Kidney epithelial cell (primary cell): ENCODE measurements at places on chromosomes 1 and 21. TPM values are rescaled to one million over a fixed set of nuclear protein-coding genes. Genes with fewer than 3 reads are reported as not detected.

Gene OR2T29
- total RNA-seq: not detected in 2 replicates

Gene SIK1
- 14.0 and 33.1 TPM in 2 replicates for total RNA-seq

DNA sequence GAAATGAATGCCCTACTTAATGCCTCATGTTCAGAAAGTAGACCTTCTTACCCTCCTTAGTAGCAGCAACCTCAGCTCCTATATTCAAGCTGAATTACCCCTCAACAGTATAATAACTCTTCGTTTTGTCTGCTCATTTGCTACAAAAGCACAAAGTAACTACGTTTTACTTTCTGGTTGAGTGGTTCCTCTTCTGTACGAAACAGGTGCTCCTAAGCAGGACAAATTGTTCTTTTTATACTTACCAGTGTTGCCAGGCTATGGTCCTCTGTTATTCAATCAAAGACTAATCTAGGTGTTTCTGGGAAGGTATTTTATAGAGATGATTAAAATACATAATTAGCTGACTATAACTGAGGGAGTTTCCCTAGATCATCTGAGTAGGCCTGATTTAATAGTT, 484.2 kb upstream of the ADAMTS5 start:
- no peak for DNase-seq

DNA sequence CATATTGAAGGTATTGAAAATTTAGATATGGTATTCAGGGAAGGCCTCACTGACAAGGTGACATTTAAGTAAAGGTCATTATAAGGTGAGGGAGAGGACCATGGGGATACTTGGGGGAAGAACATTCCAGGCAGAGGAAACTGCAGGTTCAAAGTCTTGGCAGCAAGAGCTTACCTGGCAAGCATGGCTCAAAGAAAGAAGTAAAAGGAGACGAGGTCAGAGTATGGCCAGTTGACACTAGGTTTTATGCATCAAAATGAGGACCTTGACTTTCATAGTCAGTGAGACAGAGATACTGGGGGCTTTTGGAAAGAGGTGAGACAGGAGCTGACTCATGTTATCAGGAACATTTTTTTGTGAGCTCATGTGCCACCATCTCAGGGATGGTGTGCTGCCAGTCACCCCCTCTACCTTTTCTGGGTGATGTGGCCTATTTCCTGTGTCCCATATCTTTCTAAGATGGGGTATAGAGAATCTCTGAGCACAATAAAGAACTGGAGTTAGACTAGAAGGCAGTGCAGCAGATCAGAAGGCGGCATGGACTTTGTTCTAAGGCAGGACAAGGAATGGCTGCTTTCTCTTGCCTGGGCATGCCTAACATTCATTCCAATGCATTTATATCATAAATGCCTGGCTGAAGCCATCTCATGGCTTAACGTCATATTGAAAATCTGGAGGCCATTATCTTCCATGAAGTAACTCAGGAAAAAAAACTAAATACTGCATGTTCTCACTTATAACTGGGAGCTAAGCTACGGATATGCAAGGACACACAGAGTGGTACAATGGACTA, 406.7 kb downstream of the NTNG1 start:
- no peak for DNase-seq

- DNase-seq: no peak
Observed at GRCh38 chr1:197928849-197929336, 11.7 kb downstream of the LHX9 start.

DNA sequence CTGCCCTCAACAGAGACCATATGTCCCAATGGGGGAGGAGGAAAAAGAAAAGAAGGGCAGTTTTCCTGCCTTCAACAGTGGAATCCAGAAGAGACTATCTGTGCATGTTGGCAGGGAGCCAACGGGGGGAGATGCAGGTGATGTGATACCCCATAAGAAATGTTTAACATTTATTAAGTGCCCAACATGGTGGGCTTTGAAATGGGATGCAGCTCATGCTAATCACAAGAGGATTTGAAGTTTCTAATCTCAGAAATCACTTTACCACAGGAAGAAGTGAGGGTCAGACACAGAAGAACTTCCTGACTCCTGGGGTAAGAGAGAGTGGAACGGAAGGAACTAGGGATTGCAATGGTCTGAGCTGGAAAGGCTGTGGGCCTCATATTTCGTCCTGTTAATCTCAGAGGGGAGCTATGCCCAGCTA, 16.2 kb downstream of the CSRP1 start:
- no peak for DNase-seq

GRCh38 chr1:234396092-234396491, 22.8 kb downstream of the COA6 start:
- DNase-seq: no peak

GRCh38 chr1:245054105-245054504, 100.7 kb upstream of the KIF26B start:
- no peak for DNase-seq

DNA sequence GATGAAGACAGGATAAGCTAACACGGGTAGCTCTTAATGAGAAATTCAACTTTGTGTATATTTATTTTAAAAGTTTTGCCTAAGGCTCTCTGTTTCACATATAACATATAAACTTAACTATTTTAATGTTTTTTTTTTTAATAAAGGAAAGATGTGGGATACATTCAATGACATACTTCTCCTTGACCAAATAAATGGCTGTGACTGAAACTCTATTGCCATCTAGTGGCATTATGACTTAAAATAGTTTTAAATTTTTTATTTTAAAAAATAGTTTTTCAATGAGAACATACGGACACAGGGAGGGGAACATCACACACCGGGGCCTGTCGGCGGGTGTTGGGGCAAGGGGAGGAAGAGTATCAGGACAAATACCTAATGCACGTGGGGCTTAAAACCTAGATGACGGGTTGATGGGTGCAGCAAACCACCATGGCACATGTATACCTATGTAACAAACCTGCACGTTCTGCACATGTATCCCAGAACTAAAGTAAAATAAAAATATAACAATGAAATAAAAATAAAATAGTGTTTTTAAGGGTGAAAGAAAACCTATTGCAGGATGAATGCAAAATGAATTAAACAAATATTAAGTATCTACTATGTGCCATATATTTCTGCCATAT, 83.4 kb downstream of the LYST start:
- DNase-seq: peak; percentile 2

DNA sequence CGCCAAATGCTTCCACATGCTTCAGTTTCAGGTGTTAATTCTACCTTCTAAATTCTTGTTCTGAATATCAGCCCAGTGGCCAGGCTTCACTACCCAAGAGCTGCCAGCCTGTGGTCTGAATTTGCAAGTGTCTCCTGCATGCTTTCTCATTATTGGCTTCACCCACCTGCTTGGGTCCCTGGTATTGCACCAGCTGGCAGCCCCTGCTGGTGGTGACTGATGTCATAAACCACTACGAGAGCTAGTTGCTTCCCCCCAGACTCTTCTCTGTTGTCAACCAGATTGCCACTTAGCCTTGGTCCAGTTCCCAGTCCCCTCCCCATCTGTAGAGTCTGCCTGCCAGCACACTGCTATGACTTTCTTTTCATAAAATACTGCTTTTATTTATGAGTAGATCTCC, 197.7 kb upstream of the DUSP10 start:
- no peak for DNase-seq
